ENCODE measurements at places on chromosomes 6 and 20.

DNA sequence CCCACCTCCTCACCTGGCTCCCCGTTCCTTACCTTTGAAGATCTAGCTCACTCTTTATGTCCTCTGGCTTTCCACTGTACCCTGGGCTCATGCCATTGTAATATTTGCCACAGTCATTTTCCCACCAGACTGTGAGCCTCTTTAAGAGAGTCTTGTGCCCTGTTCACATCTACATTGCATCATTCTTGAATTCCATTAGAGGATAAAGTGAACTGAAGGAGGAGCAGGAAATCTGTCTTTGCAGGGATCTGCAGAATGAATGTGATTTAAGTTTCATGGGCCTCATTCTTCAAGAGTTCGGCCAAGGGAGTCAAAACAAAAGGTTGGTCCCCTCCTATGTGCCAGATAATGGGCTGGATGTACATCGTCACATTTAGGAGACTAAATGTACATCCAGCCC, 272.6 kb upstream of the CITED2 start:
- no peak for DNase-seq

GRCh38 chr6:110529355-110529754, 52.9 kb upstream of the SLC22A16 start:
- no peak for DNase-seq

GRCh38 chr6:129733290-129733689, 23.3 kb upstream of the ARHGAP18 start:
- DNase-seq: peak; percentile 39

GRCh38 chr6:30883685-30884520, at the start of gene DDR1:
Gene DDR1, plus strand, starts transcription at chr6:30884519. Its CDS starts 4,211 bp downstream, at chr6:30888730.
- peak; percentile 60 for DNase-seq

DNA sequence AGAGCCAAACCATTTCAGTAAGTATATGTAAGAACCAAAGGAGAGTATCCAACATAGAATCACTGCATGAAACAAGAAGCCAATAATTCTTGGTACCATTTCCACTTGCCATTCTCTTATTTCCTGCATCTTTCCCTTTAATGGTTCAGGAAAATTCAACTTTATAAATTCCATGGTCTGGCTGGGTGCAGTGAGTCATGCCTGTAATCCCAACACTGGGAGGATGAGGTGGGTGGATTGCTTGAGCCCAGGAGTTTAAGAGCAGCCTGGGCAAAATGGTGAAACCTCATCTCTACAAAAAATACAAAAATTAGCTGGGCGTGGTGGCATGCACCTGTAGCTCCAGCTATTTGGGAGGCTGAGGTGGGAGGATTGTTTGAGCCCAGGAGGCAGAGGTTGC, 21.2 kb downstream of the NHLRC1 start:
- DNase-seq: no peak

GRCh38 chr6:159578629-159579028, 114.4 kb downstream of the SOD2 start:
- DNase-seq: no peak

DNA sequence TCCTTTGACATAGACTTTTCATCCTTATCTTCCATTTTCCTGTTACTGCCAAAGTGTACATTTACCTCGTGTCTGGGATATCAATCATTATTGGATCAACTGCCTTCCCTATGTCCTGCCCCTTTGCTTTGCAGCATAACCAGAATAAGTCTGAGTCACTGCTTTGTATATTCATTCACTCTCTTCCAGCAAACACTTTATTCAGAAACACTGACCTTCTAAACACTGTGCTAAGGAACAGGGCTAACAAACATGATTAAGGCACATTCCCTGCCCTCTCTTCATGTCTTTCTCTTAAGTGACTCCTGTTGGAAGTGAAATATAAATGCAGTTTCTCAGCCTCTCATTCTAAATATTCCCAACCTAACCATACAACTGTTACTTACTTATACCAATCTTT, 66.9 kb downstream of the COL19A1 start:
- DNase-seq: no peak

DNA sequence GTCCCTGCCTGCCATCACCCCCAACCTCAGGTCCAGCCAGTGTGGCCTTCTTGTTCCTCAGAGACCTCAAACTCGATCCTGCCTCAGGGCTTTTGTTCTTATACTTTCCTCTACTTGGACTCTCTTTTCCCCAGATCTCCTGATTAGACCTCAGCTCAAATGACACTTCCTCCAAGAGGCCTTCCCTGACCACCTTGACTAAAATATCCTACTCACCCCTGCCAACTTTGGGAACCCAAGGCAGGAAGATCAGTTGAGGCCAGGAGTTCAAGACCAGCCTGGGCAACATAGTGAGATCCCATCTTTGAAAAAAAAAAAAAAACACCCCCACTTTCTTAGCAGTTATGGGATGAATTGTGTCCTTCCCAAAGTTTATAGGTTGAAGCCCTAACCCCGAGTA, 73.5 kb downstream of the CHMP4B start:
- DNase-seq: no peak

GRCh38 chr6:81744131-81744530, 8.3 kb downstream of the TENT5A start:
- no peak for DNase-seq

DNA sequence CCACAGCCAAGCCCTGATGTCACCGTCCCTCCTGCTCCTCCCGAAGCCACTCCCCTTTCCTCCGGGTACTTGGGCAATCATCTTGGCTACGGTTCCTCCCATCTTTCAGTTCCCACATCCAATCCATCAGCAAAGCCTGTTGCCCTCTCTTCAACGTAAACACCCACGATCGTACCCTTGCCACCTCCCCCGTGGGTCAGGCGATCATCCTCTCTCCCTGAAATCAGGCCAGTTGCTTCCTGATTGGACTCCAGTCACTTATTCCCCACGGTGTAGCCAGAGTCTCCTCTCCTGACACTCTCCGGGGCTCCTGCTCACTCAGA, 44.5 kb downstream of the SULF2 start:
- no peak for DNase-seq

GRCh38 chr6:40584741-40585140, 2.4 kb downstream of the LRFN2 start:
- no peak for DNase-seq

GRCh38 chr6:70388814-70389213, 24.5 kb upstream of the FAM135A start:
- no peak for DNase-seq

DNA sequence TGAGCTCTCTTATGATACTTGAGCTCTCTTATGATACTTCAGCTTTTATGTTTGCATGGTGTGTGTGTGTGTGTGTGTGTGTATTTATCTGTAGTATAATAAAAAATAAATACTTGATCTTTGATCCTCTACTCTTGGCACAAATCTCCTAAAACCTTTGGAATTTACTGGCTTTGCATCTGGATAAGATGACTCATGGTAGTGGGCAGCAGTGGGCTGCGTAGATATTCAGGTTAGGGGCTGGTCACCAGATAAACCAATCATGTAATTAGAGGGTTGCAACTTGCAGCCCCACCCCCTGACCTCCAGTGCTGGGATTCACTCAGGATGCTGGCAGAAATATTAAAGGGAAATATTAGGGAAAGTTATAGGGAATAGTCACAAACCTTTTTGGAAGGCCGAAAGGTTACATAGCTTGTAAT, 151.9 kb upstream of the COL21A1 start:
- DNase-seq: no peak

DNA sequence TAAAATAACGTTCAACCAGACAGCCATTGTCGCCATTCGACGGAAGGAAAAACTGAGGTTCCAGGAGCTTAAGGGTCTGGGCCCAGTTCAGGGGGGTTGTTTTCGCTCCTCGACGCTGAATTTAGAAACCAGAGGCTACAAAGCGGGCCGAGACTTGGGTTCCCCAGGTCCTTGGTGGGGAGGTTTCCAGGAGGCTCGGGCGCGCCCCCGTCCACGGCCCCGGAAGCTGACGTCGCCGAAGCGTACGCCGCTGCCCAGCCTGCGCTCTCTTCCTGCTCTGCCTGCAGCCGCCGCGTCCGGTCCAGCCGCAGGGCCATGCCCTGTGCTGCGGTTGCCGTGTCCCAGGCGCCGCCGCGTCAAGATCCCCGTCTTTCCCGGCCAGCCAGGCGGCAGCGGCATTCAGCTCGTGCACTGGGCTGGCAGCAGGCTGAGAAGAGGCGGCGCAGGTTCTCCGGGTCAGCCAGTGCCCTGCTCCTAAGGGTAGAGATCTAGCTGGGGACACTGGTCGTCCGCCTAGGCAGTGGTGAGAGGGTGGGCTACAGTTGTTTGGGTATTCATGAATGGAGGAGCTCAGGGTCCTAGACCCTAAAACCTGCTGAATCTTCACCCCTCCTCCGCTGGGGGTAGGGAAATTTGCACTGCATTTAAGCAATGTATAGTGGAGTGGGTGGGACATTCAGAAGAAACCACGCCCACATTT, 901 bp upstream of the TRIM26 start:
- peak; percentile 91 for DNase-seq

GRCh38 chr20:44034451-44034850, 119.8 kb downstream of the TOX2 start:
- no peak for DNase-seq

DNA sequence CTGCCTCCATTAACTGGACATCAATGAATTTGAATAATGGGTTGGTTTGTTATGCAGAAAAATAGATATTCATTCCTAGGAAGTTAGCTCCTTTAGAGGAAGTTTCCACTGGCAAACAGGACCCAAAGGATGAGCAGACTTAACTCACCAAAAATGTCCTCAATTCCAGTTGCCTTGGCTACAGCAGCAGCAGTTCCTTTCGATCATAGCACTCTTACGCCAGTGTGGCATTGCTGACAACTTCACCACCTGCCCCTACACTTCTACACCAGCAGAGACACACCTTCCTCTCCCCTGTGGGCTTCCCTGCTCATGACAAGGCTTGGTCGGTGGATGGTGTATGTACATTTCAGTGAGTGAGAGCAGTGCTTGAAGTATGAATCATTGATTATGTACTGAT, 532.8 kb downstream of the QKI start:
- no peak for DNase-seq

DNA sequence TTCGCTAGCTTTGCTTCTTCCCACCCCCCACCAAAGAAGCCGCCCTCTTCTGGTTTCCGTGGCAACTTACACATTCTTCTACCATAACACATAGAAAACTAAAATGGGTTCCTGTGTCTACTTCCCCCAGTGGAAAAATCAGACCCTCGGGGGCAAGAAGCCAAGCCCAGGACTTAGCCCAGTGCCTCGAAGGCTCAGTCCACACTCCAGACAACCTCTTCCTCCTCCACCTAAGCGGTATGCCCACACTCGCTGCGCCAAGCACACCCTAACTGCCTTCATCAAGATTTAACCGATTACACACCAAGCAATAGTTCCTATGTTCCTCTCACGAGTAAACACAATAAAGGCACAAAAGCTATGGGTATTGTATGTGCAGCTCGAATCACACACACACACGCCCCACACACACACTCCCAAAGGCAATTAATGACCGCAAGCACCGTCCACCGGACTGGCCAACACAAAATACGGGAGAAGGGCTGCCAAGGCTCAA, 537 bp downstream of the PPIL4 start:
- peak; percentile 66 for DNase-seq

DNA sequence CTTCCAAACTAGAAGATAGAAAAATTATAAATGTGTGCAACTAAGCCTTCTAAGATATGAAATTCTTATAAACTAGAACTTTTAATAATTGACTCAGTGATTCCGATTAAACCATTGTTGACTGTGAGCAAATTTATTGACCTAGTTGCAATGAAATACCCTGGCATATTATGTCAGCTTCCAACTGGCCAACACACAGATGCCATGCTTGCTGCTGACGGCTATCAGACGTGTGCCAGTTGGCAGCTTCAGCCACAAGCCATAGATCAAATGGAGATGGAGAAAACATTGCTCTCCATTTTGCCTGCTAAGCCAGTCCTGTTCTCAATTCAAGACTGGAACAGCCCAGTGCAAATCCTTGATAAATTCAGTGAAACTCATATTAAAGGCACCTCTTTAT, 101.7 kb upstream of the HDGFL1 start:
- no peak for DNase-seq

DNA sequence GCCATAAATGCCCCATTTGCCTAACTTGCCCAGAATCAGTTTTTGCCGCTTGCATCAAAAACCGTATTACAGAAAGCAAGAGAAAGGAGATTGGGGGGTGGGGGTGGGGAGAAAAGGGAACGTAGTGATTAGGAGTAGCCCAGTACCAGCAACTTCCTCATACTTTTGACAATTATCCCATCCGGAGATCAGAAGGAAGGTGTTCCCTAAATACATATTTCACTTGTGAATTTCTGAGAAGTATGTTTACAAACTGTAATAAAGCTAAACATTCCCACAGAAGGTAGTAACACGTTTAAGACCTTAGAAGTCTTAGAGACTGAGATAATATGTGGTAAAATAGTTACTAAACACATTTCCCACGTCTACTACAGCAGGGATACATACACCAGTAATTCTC, 14.5 kb downstream of the PREP start:
- DNase-seq: no peak

- no peak for DNase-seq
Observed at GRCh38 chr6:167474725-167475124, 149.8 kb downstream of the TTLL2 start.

DNA sequence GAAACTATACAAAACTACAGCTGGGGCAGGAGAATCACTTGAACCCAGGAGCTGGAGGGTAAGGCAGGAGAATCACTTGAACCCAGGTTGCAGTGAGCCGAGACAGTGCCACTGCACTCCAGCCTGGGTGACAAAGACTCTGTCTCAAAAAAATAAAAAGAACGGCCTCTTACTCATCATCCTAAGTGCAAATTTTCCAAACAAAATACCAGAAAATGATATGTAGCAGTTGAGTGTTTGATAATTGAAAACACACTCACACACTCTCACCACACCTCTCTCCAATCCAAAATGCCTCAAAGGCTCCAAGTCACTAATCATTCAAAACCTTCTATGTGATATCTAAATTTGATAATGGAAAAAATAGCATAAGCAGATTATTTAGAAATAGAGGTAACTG, 198.6 kb upstream of the SHLD1 start:
- no peak for DNase-seq

GRCh38 chr6:43092635-43093034, 16.5 kb downstream of the PTK7 start:
- no peak for DNase-seq

- no peak for DNase-seq
Observed at GRCh38 chr20:32249030-32249738, 28.3 kb upstream of the KIF3B start.

- no peak for DNase-seq
Observed at GRCh38 chr6:134995536-134995935, 45.6 kb upstream of the ALDH8A1 start.

DNA sequence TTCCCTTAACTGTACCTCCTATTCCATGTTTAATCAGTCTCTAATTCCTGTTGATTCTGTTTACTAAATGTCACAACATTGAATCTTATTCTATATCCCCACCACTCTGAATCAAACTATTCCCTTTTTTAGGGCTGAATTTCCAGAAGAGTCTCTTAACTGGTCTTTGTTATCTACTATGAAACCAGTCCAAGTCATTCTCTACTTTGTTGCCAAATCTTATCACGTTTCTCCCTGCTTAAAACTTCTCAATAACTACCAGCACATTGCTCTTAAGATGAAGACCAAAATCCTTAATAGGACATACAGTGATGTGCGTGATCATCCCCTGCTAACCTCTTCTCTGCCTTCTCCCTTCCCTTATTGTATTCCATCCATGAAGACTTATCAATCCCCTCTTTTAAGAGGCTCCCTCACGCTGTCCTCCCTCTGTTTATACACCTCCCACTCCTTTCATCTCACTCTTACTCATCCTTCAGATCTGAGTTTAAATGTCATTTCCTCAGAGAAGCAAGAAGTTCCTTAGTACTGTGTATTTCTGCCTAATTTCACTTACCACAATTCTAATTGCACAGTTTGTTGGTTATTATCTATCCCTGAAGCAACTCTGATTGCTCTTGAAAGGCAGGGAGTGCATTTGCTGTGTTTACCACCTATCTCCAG, 143.0 kb upstream of the AHI1 start:
- DNase-seq: no peak
